ENCODE measurements at places on chromosomes 2 and 18.

DNA sequence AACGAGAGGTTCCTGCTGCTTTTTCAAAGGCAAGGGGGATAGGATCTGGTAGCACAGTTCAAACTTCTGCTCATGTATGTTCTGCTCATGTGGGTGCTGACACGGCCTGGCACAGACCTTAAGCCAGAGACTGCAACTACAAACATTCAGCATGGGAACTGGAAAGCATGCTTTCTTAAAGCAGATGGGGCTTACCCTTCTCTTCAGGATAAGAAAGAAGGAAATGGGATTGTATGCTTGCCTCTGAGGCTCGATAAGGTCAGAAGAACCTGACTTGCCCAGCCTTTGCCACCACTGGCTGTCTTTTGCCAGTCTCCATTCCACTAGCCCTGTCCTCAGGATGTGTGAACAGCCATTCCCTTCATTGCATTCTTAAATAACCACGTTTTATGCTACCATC lies 10.7 kb downstream of the DOCK10 start:
- no peak for DNase-seq

GRCh38 chr2:237440819-237441281 lies 26.9 kb upstream of the COL6A3 start:
- DNase-seq: no peak

DNA sequence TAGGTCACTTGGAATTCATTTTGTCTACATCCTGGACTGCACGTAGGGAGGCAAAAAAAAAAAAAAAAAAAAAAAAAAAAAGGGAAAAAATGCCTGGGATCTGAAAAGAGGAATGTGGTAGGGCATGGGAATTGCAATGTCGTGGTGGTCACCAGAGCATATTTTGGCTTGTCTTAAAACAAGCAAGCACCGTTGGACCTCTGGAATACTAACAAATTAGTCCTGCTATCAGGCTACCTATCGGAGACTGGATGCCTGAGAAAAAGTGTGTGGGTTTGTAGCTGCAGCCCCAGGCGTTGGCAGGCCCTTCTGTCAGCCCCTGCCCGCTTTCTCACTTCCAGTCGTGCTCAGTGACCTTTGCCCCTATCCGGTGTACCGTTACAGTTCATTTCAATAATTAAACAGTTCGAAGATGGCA lies 588.5 kb upstream of the ZEB2 start:
- no peak for DNase-seq

DNA sequence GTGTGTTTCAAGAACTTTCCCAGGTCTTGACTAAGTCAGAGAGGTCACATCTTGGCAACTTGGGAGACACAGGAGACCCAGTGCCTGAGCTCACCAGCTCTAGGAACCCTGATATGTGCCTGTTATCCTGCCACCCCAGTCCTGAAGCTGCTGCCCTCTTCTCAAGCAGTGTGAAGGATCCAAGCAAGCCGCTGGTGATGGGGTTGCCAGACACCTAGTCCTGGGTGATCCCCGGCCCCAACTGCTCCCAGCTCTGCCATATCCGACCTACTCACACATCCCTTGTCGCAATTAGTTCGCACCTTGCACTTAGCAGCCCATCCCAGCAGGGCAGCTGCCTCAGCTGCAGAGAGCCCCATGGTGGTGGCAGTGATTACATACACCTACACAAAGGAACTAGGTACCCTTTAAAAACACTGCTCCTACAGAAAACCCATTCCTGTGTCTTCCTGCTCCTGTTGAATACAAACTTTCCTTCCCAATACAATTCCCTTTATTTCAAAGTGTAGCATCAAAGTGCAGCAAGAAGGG lies 247.2 kb upstream of the RAB12 start:
- no peak for DNase-seq

GRCh38 chr2:213122725-213123124 lies 28.7 kb downstream of the IKZF2 start:
- no peak for DNase-seq

- no peak for DNase-seq
These were observed 45.2 kb downstream of the TMEM185B start for GRCh38 chr2:120177973-120178372.

Data from mesothelial cell of epicardium (in vitro differentiated cells).